K562 (cell line): ENCODE measurements at places on chromosomes 2 and 18. TPM values are rescaled to one million over a fixed set of nuclear protein-coding genes. Genes with fewer than 3 reads are reported as not detected.

GRCh38 chr2:240913810-240914644 is 7.9 kb downstream of the CROCC2 start:
- H3K4me3 ChIP-seq, result no peak overlapping the region
- DNase-seq, result peak; percentile 78
- H3K4me1 ChIP-seq, result no peaks in the 10 kb centered on the region
- no peaks in the 10 kb centered on the region for H3K36me3 ChIP-seq
- peaks cover 38% of the 10 kb centered on the region for H3K27me3 ChIP-seq

- H3K36me3 ChIP-seq, result no peaks in the 10 kb centered on the region
- DNase-seq, result no peak
- no peaks in the 10 kb centered on the region; the same call in 1 of the 2 replicates for H3K4me1 ChIP-seq
- H3K27me3 ChIP-seq, result no peaks in the 10 kb centered on the region
Measured at GRCh38 chr2:224444021-224444420, 42.1 kb upstream of the FAM124B start.

DNA sequence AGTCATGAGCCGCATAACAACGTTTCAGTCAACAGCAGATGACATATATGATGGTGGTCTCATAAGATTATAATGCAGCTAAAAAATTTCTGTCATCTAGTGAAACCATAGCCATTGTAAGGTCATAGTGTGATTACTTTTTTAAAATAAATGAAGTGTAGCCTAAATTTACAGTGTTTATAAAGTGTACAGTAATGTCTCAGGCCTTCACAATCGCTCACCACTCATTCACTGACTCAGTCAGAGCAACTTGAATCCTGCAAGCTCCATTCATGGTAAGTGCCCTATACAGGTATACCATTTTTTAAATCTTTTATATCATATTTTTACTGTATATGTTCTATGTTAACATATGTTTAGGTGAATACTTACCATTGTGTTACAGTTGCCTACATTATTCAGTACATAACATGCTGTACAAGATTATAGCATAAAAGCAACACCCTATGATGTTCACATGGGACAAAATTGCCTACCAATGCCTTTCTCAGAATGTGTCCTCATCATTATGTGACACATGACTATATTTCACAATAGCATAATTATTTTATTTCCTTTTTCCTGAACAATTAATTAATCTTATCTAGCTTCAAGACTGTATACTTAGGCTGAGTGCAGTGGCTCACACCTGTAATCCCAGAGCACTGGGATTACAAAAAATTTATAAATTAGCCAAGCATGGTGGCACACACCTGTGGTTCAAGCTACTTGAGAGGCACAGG is 1115.9 kb upstream of the ZEB2 start:
- no peaks in the 10 kb centered on the region for H3K27me3 ChIP-seq
- H3K36me3 ChIP-seq, result no peaks in the 10 kb centered on the region
- no peak overlapping the region for H3K4me3 ChIP-seq
- no peaks in the 10 kb centered on the region for H3K4me1 ChIP-seq
- no peak for DNase-seq
- no peak overlapping the region for H3K27ac ChIP-seq

Gene CHRNA1
- total RNA-seq, result not detected in 2 replicates

Gene PLGLB1
- 0.27 TPM in 1 of 2 replicates, not detected in the other for total RNA-seq
